Iris pigment epithelial cell (primary cell): ENCODE measurements at places on chromosomes 2 and 18.

DNA sequence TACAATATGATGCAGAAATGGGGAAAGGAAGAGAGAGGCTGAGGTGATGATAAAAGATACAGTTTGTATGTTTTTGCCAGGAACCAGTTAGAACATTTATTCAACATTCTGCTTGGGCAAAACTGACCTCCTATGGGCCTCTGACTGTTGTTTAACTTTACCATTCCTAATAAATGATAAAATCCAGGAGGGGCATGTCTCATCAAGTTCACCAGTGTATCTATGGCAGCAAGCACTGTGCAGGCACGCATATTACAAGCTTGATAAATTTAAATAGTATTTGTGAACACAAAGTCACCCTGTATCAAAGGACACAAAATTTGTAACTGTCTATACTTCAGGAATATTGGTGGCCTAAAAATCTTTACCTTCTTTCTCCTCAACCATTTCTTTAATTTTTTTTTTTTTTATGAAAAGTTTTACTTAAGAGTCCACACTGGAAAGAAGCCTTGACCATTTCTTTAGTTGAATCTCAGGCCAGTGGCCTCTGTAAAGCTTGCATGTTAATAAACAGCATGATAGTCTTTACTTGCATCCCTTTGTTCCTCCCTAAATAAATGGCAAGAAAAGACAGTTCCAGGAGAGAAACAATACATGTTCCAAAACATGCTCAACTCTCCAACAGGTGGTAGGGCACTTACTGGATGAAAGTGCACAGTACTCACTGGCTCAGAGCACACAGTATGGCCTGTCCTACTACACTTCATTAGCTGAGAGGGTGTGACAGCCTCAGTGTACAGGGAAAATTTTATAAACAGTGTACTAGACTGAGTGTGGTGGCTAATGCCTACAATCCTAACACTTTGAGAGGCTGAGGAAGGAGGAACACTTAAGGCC lies 52.3 kb downstream of the SOS1 start:
- DNase-seq = peak; percentile 22

DNA sequence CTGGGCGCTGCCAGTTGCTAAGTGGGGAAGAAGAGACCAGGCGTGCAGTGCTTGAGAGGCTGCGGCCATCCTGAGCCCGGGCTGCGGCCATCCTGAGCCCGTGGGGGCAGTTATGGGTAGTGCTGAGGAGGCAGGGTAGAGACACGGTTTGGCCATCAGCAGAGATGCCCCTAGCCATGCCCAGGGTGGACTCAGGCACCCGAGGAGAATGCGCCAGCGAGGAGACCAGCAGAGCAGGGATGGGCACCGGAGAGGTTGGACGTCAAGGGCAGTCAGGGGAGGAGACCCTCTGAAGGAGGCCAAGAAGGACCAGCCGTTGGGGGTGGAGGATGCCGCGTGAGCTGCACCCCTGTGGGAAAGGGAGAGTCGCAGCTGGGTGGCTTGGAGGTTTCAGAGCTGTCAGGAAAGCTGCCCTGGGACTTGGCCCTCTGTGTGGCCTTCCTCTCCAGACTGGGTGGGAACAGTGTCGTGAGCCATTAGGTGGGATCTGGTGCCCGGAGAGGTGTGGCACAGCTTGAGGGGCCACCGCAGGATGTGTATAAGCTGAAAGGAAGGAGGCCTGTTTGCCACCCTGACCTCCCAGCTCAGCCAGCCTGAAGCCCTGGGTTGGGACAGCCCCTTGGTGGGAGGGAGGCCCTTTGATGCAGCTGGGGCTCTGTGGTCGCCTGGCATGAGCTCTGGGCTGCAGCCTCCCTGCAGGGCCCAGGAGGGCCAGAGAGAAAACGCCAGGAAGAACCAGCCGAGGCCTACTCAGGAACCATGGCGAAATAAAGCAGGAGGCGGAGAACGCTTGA lies 56.0 kb downstream of the SH3BP4 start:
- no peak for DNase-seq

- peak; percentile 60 for DNase-seq
Observed at GRCh38 chr18:23291456-23292205, 156.3 kb downstream of the CABLES1 start.

- no peak for DNase-seq
Observed at GRCh38 chr2:47028846-47029560, 113.4 kb upstream of the MCFD2 start.

- peak; percentile 65 for DNase-seq
Observed at GRCh38 chr2:40281021-40281940, 170.6 kb downstream of the SLC8A1 start.

DNA sequence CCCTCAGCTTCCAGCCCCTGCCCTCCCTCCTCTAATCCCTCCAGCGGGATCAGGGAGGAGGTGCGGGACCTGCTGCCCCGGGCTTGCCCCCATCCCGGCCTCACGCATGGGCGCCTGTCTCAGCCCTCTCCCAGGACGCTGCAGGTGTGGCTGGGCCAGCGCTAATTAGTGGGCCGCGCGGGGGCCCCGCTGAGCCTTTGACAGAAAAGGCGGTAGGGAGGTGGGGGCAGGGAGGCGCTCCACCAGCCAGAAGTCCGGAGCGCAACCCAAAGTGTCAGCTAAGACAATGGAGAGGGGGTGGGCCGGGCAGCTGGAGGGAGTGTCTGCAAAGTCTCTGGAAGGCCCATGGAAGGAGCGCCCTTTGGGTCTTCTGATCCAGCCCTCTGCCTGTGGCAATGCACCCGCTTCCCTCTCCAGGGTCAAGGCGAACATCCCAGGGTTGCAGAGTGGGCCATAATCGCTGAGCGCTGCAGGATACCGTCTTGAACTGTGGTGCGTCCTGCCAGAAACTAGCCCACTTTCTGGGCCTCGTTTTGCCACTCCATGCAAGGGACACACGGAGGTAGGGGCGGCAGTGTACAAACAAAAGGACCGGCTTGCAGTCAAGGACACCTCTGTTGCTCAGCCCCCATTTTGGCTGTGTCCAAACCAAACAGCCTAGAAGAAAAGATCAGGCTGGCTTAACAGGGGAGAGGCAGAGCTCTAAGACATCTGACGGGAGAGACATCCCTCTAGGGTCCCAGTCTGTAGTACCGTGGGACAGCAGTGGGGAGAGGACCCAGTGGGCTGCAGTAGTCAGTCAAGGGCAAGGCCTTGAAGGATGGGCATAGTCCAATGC lies 3.5 kb downstream of the ATP6V1B1 start:
- no peak for DNase-seq

DNA sequence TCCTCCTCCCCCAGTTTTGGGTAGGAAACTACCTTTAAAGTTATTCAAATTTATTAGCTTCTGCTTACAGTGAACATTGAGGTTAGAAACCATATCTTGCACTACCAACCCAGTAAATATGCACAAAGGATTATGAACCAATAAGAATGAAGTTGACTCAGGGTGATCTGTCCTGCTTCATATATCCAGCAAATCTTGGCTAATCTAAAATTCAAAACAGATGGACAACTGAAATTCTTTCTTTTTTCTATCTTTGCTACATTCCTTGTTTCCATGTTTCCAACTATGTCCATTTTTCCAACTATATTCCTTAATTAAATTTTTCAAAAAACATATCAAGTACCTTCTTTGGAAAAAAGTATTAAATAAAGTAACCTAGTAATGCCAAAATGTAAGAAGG lies 149.3 kb downstream of the FAM124B start:
- peak; percentile 59 for DNase-seq

DNA sequence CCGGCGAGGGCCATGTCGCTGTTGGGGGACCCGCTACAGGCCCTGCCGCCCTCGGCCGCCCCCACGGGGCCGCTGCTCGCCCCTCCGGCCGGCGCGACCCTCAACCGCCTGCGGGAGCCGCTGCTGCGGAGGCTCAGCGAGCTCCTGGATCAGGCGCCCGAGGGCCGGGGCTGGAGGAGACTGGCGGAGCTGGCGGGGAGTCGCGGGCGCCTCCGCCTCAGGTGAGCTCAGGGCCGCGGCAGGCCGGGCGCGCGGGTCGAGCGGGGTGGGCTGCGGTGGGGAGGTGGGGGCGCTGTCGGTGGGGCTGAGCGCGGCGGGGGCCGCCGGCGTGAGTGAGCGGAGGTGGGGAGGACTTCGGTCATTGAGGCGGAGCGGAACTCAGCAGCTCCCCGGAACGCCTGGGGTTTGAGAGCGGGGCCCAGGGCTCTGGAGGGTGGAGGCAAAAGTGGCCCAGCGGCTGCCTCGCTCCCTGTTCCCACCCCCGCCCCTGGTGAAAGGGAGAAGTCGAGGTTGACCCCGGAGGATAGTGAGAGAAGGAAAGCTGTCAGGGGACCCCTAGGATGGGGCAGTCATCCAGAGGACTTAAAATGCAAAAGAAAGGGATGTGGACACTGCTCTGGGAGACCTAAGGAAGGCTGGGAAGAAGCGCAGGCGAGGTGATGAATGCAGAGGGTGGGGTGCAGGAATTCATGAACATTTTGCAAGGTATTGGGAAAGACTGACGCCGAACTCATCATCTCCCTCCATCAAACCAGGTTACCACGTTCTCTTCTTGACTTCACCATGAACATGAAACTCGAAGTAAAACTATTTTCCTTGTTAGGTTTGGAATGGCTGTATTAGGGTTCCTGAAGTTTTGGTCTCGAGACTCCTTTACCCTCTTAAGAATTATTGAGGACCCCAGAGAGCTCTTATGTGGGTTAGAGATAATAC lies 633 bp downstream of the MALT1 start:
- peak; percentile 68 for DNase-seq

DNA sequence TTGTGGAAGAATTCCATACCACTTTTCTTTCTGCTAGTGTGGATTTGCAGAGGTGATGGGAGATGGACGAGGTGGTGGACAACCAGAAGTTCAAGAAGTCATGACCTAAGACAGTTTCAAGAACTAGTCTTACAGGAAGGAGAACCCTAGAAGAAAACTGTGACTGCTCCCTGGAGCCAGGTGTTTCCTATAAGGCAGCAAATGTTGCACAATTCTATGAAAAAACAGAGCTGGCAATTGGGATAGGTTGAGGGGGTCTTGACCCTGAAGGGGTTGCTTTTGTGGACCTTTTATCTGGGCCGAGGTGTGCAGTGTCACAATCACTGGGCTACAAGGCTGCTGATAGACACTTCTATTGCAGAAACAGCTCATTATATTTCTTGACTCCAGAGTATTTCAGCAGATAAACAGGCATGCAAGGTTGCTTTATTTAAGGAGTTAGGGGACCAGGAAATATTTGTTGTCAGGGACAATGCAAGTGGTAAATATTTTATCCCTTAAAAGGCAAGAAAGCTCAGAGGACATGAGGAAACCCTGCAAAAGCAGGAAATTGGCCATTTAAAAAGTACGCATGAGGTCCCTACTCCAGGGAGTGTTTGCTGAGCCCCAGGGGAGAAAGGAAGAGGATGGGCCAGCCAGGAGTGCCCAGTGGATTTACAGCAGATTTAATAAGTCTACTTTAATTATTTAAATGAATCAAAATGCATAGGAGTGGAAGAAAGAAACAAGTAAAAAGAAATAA lies 22.9 kb downstream of the APCDD1 start:
- DNase-seq = no peak

DNA sequence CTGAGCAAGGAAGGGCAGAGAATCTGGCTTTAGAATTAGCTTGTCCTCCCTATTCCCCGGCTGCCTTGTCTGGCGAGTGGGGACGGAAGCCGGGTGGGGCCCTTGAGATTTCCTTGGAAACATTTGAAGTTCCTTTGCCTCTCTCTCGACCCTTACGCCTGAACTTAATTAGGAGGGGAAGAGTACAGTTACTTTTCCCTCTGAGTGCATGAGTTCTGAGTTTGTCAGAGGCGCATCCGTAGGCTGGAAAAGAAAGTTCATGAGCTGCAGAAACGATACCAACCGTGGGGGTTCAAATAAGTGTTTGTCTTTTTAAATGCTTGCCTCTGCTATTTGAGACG lies 468 bp downstream of the PIKFYVE start:
- DNase-seq = peak; percentile 33

DNA sequence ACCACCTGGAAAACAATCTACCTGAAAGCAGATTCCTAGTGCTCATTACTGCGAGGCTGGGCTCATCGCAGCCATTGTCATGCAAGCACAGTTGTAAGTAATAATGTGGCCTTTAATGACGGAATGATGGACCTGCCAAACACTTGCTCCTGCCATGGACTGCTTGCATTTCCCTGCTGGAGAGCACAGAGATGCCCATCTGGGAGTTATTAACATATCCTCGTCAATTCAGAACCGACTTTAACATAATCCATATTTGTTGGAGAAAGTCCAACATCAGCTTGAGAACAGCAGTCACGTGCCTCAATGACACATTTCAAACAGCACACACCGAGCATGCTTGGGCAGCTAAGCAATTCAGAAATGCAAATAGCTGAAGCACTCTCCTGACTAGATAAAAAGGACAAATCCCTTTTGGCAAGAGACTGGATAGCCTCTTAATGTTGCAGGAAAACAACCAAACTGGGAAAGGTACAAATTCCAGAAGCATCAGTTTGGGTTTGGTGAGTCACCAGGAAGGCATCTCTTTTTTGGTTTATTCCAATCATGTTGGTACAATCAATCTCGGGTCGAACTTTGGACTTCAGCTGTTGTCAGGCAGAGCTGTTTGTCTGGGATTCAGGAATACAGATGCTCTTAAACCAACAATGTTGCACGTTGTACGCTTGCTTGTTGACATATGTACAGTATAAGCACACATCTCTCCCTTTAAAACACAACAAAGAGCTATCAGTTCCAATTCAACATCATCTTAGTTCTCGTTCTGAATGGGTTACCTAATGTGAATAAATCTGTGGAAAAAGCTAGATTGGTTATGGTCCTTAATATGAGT lies 395.8 kb downstream of the LNPK start:
- DNase-seq = peak; percentile 3

GRCh38 chr2:52017646-52018235 lies 985.8 kb upstream of the NRXN1 start:
- DNase-seq = no peak

DNA sequence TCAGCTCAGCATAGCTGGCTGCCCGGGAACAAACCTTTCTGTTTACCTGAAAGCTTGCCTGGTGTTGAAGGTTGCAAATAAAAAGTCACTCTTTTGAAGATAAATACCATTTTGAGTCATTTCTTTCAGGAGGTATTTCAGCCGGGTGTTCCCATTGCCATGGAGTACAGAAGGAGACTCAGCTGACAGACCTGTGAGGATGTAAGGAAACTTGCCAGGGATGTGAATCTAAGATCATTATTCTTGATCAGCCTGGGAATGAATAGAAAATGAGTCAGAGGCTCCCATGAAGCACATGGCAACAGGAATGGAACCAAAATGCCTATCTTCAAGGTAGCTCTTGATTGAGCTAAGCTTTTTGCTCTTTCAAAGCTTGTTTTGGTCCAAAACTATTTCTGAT lies 231.2 kb downstream of the CYRIA start:
- no peak for DNase-seq

DNA sequence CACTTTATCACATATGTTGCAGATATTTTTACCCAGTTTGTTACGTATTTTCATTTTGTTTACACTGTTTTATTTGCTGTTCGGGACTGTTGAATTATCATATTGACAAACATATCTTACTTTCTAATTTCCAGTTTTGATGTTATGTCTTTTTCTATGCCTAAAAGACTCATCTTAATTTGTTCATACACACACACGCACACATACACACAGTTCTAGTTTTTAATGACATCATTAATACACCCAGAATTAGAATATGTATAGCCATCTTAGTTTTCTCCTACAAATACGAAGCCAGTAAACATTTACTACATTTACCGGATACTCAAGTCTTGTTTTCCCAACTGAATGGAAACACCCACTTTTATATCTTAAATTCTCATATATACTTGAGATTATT lies 29.2 kb downstream of the ALS2 start:
- no peak for DNase-seq
